ENCODE measurements at places on chromosomes 1 and 21.

DNA sequence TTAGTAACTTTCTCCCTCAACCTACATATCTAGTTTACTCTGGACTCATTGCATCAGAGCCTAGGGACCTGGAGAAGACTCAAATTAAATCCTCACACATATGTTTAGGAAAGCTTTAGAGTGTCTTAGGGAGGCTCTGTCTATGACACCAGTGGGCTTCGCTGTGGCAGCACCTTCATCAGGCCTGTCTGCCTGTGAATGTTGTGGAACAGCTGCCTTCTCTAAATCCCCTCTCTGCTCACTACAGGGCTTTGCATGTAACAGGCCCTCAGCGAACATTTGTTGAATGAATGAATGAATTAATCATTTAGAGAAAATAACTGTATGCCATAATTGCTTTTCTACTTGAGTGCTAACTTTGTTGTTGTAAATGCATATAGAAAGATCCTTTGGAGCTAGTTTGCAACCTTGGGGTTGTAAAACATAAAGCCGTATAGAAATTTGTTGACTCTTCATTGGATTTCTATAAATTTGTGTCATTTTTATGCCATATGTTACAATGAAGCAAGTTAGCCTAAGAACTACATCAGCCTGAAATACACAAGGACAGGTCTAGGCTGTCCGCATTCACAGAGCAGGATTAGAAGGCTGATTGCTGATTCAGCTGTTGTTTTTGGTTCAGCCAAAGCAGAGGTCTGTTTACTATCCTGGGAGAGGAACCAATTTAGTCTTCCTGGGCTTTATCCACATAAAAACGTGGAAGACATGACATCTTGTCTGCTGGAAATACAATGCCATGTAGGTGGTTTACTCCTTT is 238.0 kb downstream of the ASTN1 start:
- DNase-seq = no peak

GRCh38 chr21:45574081-45574501 is 31.9 kb upstream of the SLC19A1 start:
- no peak for DNase-seq

- no peak for DNase-seq
These were observed 67.9 kb downstream of the LRRC8D start for GRCh38 chr1:89888480-89889322.

GRCh38 chr1:247400685-247401084 is 15.3 kb upstream of the NLRP3 start:
- DNase-seq = no peak

DNA sequence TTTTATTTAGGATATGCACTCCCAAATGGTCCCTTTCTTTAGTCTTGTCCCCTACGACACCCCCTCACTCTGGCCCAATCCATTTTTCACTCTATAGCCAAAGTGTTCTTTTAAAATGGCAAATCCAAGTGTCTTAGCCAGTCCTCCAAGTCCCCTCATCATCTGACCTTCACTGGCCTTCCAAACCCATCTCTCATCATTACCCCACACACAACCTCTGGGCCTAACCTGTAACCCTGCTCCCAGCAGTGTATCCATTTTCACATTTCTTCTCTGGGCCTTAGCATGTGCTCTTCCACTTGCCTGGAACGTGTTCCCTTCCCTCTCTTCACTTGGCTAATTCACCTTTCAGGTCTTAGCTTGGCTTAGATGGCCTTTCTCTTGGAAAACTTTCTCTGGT is 6.5 kb upstream of the ARL8A start:
- no peak for DNase-seq

DNA sequence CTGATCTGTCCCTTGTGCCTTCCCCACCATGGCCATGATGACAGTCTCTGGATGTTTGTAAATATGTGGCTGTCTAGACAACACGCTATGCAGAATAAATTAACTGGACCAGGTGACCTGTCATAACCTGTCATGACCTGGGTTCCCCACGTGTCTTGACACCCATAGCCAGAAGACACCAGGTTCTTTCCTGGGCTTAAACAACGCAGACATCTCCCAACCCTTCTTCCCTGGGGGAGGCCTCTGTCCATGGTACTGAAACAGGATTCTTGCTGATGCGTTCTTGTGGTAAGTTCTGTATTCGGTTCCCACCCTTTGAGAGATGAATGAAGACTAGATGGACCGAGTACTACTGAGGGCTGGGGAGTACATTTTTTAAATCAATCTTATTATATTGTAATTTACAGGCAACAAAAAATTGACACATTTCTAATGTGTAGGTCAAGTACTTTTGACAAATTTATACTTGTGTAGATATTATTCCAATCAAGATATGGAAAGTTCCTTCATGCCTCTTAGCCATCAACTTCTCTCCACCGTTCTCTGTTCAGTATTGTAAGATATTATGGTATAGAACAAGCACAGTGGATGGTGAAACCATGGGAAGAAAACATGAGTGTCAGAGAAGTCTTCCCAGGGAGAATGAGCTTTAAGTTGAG is 738.8 kb downstream of the PTPRU start:
- DNase-seq = no peak

DNA sequence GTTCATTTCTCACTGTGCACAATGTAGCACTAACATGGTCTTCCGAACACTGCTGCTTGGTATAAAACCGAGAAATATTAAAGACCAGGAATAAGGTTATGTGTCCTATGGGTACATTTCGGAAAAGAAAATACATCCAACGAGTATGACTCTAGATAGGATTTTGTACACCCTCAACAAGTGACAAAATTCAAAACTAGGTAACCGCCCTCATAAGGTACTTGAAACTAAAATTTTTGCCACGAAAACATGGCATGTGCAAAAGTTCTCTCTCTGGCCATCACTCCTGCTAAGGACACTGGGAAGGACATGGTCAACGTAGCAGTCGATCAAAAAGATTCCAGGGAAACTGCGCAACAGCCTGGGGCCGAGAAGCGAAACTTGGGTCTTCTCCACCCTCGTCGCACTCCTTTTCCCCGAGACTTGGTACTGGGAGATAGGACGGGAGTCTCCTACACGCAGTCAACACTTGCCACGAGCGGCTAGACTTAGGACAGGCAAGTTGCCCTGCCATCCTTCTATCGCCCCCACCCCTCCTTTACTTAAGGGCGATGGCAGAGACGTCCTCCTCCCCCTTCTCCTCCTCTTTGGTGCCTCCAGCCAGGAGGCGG is 338 bp upstream of the TOR1AIP1 start:
- no peak for DNase-seq

DNA sequence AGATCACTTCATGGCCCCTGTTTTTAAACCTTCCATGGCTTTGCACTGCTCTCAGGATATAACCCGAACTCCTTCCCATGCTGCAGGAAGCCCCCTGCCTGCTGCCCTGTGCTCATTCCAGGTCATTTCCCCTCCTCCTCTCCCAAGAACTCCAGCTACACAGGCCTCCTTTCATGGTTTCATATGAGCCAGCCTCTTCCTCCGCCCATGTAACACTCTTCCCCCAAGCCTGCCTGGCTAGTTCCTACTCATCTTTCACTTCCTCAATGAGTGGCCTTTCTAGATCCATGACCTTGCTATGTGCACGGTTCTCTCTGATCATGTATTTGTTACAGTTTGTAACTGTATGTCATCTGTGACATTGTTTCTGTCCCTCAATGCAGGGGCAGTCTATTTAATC is 3.1 kb upstream of the NCF2 start:
- no peak for DNase-seq

GRCh38 chr1:168419736-168420135 is 124.1 kb downstream of the XCL2 start:
- DNase-seq = no peak

DNA sequence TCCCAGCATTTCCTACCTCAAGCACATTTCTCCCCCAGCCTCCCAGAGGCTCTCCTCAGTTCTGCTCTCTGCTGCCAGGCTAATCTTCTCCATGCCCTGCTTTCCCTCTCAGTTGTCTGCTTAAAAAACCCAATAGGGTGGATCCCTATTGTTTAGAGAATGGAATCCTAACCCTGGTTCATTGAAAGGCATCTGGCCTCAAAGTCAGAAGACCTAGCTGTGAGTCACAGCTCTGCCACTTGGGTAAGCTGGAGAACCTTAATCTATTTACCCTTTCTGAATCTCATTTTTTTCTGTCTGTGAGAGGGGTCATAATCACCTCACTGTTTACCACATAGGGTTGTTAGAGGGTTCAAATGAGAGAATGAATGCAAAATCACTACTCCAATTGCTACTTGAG is 12.5 kb upstream of the MYOC start:
- DNase-seq = no peak

DNA sequence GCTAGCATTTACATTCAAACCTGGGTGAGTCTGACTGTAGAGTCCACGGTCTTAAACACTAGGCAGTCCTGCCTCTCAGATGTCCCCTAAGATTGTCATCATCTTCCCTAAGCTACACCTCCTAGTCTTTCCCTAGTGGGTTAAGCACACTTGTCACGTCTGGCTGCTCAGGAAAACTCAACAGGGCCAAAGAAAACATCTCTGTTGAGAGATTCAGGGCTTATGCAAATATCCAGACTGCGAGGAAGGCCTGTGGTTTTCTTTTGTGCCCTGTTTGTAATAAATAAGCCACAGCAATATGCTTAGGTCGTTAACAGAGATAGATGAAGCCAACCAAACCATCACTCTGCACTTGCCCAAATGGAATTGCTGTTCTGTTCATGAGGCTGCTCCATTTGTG is 472.6 kb upstream of the DEPDC1 start:
- DNase-seq = no peak

- no peak for DNase-seq
These were observed 1693.4 kb downstream of the NCAM2 start for GRCh38 chr21:22691658-22692057.

- DNase-seq = no peak
These were observed 43.2 kb downstream of the CACNA1S start for GRCh38 chr1:201068976-201069375.

- DNase-seq = no peak
These were observed 22.9 kb downstream of the CDCP2 start for GRCh38 chr1:54129858-54130257.

DNA sequence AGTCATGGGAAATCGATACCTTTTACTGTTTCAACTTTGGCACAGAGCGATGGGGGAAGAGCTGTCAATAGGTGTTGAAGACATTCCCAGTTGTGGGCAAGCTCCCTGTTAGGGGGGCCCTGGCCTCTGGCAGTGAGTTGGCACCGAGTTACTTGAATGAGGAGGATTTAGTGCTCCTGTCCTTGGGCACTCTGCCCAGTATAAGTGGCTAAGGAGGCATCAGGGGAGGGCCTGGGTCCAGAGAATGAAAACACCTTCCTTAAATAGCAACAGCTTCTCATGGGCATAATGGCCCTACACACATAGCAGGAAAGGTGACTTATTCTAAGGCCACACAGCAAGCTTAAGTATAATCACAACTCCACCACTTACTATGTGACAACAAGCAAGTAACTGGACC is 664.4 kb downstream of the PTPRU start:
- no peak for DNase-seq

GRCh38 chr1:7932524-7933138 is 8.0 kb downstream of the TNFRSF9 start:
- no peak for DNase-seq

- no peak for DNase-seq
These were observed 326.7 kb upstream of the RGS18 start for GRCh38 chr1:191831572-191831971.

GRCh38 chr1:56707379-56707778 is 62.3 kb downstream of the PRKAA2 start:
- DNase-seq = no peak

GRCh38 chr1:228548788-228549187 is 61.6 kb downstream of the RNF187 start:
- DNase-seq = no peak

GRCh38 chr1:243734308-243734695 is 115.7 kb downstream of the AKT3 start:
- DNase-seq = no peak

DNA sequence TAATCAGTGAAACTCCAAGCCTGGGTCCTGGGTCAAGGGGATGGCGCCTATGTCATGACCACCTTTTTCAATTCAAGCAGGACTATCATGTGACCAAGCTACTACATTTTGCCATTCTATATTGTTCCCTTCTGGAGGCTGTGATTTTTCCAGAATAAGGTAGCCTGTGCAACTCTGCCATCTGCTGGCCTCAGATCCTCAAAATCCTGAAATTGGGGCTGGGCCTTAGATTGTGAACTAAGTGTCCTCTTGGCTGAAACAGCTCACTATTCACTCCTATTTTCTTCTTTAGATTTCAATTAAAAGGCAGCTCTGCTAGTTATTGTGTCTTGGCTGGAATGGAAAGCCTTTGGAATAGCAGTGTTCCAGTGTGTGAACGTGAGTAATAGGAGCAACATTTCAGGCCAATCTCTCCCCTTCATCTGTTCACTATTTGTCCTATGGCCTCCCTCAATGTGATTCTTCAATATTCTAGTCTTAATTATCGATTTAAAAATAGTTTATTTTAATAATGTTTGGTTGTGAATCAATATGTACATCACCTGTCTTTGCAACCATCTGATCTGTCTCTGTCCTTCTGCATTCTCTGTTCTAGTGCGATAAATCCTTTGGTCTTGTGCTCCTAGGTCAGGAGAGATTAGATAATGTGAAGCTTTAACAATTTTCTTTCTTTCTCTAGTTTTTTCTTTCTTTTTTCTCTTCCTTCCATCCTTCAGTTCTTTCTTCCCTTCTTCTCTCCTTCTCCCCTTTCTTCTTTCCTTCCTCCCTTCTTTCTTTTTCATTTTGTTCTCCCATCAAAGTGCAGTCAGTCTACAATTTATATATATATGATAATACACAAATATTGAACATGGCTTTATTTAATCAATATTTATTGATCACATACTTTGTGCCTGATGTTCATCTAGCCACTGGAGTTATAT is 69.8 kb downstream of the CR1 start:
- no peak for DNase-seq

- DNase-seq = no peak
These were observed 143.1 kb downstream of the S1PR1 start for GRCh38 chr1:101379950-101380349.

- DNase-seq = no peak
These were observed 2075.8 kb downstream of the MRPL39 start for GRCh38 chr21:23531444-23531843.

DNA sequence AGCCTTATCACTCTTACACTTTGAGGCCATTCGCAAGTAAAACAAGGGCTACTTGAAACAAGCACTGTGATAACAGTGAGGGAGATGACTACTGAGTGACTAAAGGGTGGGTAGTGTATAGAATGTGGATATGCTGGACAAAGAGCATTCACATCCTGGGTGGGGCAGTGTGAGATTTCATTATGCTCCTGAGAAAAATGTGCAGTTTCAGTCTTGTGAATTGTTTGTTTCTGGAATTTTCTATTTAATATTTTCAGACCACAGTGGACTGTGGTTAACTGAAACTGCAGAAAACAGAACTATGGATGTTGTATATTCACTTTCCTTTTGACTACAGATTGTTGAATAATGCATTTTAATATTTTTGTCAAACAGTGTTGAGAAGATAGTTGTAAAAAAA is 25.1 kb upstream of the B3GALT2 start:
- DNase-seq = no peak

GRCh38 chr1:14899686-14900085 is 253.9 kb upstream of the TMEM51 start:
- DNase-seq = no peak

DNA sequence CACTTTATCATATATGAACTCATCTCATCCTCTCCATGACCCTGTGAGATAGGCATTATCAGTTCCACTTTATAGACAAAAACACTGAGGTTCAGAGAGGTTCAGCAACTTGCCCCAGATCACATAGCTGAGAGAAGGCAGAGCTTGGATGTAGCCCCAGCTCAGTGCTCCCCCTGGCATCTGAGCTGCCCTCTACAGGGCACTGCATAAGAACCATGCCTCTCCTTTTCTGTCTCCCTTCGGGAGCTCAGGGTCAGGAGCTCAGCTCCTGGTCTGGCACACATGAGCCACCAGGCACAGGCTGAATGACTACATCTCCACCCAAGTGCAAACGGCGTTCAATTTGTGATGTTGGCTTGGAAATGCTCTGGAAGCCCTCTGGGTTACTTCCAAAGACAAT is 16.9 kb downstream of the RAB7B start:
- DNase-seq = no peak

Measured in stimulated activated CD8-positive, alpha-beta memory T cell treated with anti-CD3 and anti-CD28 coated beads, Interleukin-4, amount 100 ng/mL, for 4 hours (primary cell).